ENCODE measurements at places on chromosomes 6 and 20.

- no peak for DNase-seq
These were observed 14.0 kb upstream of the RUNX2 start for GRCh38 chr6:45314146-45314545.

GRCh38 chr6:22073516-22074198 lies 223.2 kb downstream of the PRL start:
- no peak for DNase-seq

DNA sequence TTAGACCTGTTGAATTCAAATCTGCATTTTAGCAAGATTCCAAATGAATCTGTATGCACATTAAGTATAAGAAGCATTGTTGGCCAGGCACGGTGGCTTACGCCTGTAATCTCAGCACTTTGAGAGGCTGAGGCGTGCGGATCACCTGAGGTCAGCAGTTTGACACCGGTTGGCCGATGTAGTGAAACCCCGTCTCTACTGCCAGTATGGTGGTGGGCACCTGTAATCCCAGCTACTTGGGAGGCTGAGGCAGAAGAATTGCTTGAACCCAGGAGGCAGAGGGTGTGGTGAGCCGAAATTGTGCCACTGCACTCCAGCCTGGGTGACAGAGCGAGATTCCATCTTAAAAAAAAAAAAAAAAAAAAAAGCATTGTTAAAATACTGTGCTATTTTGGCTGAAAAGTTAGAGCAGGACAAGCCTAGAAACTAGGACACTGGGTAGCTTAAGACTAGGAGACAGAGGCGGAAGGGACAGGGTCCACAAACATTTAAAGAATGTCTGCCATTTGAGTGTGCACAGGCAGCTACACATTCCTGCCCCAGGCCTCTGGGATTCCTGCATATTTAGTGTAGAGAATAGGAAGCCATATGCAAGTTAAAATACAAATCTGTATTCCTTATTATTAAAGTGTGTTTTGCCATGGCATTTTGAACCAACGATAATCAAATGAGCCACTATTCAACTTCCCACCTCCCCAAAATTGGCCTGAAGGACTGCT lies 45.1 kb upstream of the EEF1A1 start:
- no peak for DNase-seq

DNA sequence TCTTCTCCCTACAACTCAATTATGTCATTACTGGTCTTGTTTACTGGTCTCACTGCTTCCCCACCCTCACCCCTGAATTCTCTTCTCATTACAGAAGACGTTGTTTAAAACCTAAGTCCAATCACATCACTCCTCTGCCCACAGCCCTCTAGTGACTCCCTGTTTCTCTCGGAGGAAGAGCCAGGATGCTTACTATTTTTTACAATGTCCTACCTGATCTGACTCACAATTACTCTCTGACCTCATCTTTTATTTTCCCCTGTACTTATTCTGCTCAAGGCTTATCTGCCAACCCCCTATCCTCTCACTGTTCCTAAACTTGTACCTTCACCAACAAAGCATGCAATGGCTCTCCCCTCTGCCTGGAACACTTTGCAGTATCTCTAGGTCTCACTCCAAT lies 400.4 kb upstream of the PTCHD4 start:
- no peak for DNase-seq

DNA sequence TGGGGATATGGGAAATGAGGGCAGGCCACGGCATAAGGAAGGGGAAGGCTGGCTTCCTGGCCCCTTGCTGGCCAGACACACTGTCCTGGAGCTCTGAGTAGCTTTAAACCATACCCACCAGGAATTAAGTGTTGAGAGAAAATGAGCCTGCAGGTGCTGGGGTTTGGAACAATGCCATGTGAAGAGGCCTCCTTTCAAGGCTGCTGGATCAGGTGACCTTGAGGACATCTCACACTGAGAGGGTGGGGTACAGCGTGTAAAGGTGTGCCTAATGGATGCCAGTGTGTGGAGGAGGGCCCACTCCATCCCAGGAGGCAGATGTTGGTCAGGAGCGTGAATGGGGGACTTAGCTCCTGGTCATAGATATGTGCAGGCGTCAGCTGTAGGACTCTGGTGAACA lies 74.8 kb upstream of the MLN start:
- no peak for DNase-seq

DNA sequence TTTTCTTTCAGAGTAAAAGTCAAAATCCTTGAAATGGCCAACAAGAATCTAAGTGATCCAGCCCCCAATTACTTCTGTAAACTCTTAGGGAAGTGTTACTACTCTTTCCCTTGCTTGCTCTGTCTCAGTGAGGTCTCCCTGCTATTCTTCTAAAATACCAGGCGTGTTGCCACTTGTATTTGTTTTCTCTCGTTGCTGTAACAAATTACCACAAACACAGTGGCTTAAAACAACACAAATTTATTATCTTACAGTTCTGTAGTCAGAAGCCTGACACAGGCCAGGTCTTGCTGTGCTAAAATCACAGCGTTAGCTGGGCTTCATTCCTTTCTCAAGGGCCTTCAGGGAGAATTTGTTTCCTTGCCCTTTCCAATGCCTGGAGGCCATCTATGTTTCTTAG lies 59.9 kb downstream of the HECA start:
- DNase-seq: no peak

GRCh38 chr20:57467742-57468141 lies 57.2 kb downstream of the CTCFL start:
- DNase-seq: no peak

GRCh38 chr6:3341467-3341866 lies 82.7 kb downstream of the PSMG4 start:
- no peak for DNase-seq

Data from CD4-positive, alpha-beta T cell treated with Interleukin-4 for 4 hours (primary cell).